ENCODE measurements at places on chromosomes 7 and 10.

- DNase-seq: no peak
Measured at GRCh38 chr7:107958764-107959526, 44.0 kb downstream of the LAMB1 start.

- no peak for DNase-seq
Measured at GRCh38 chr7:50205011-50205410, 99.5 kb upstream of the IKZF1 start.

DNA sequence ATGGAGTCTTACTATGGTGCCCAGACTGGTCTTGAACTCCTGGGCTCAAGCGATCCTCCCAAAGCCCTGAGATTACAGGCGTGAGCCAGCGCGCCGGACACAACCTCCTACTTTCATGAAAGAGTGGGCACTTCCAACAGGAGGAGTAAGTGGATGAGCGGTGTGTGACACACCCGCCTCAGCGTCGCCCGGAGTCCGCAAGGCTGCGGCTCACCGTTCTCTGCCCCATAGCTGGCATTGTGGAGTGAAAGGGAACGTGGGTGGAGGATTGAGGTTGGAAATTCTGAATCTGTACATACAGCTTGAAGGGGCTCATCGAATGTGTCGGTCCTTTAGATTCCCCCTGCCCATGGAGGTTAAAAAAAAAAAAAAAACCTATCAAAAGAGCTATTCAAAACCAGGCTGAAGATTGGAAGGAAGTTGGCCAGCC is 524 bp upstream of the PRXL2A start:
- no peak for DNase-seq

- DNase-seq: no peak
Measured at GRCh38 chr7:94216944-94217461, 177.7 kb upstream of the COL1A2 start.

- DNase-seq: no peak
Measured at GRCh38 chr7:50362142-50362541, 57.6 kb downstream of the IKZF1 start.

GRCh38 chr7:17651341-17651740 is 289.0 kb downstream of the SNX13 start:
- DNase-seq: no peak

DNA sequence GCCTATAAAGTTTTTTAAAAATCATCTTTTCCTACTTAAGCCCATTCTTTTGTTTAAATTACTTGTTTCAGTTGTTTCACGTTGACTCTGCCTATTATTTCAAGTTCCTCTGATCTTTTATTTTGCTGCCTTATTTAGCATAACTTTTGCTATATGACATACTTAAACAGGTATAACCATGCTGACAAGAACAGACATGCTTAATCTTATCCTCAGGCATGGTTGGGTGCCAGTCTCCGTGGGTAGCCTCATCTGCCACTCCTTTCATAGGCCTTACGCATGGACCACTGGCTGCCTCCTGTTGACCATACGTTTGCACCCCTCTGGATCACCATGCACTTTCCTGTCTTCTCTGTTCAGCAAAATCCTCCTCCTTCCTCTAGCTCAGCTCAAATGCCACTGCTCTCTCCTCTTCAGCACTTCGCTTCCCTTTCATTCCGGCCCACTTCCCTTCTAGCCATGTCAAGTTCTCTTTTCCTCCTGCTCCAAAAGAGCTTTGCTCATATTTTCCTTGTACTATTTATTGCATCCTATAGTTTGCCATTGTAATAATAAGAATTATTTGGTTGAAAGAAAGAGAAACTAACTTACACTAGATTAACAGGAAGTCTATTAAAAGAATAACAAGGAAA is 10.0 kb upstream of the TSPAN33 start:
- DNase-seq: no peak

DNA sequence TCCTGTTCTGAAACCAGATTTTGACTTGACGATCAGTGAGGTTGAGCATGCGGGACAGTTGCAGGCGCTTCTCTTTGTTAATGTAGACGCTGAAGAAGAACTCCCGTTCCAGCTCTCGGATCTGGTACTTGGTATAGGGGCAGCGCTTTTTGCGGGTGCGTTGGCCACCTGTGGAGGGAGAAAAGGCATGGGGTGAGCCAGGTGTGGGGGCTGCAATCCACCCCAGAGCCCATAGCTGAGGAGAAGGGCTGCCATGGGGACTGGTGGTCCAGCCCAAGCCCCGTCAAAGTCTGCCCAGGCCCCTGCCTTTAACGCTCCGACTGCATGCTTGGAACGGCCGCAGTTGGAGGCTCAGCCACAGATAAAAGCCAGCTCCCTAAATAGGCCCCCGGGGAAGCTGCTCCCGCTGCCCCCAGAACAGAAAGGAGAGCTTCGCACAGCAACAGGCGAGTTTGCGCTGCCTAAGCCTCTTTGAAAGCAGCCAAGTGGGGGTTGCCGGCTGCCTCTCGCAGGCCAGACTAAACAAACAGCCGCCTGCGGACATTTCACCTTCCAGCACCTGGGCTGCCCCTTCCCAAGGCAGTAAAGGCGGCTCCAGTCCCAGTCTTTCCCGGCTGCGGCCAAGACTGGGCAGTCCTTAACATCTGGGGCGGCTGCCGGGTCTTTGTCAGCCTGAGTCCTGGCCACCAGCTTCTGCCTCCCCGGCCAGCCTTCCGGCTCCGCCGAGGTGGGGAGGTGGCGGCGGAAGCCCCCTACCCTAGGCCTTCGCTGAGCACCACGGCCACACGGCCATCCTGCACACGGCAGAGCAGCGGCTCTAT is 2.0 kb downstream of the HOXA11 start:
- no peak for DNase-seq

DNA sequence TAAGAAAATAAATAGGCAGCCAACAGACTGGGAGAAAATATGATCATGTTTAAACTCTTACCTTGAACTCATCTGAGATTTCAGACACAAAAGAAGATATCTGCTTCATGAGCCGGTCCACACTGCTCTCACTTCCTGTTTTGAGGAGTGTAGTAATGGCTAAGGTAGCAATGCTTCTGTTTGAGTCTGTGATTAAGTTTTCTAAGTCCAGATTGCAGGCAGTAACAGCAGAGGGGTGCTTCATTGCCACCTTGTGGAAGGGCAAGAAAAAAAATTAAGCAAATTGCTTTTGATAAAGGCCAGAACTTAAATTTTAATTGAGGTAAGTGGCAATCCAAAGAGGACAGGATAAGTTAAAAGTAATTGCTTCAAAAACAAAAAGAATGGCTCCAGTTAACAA is 69.1 kb downstream of the MEST start:
- DNase-seq: peak; percentile 7

DNA sequence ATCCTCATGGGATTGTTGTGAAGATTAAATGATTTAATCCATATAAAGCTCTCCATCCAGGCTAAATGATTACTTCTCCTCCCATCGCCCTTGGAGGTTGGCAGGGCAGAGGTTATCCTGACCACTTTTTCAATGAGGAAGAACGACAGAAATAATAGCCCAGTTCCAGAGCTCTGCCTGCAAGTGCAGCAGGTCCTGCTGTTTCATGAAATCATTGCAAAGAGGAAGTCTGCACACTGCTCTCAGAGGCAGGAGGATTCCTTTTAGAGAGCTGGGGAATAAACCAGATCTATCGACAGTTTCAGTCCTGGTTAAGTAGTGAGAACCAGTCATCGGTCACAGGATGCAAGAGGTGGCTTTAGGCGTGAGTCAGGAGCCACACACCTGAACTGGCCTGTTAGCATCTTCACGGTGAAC is 25.0 kb upstream of the CDH23 start:
- DNase-seq: no peak

- no peak for DNase-seq
Measured at GRCh38 chr7:137476937-137477336, 133.4 kb upstream of the PTN start.

GRCh38 chr10:102565793-102566192 is 62.0 kb downstream of the SUFU start:
- DNase-seq: no peak

DNA sequence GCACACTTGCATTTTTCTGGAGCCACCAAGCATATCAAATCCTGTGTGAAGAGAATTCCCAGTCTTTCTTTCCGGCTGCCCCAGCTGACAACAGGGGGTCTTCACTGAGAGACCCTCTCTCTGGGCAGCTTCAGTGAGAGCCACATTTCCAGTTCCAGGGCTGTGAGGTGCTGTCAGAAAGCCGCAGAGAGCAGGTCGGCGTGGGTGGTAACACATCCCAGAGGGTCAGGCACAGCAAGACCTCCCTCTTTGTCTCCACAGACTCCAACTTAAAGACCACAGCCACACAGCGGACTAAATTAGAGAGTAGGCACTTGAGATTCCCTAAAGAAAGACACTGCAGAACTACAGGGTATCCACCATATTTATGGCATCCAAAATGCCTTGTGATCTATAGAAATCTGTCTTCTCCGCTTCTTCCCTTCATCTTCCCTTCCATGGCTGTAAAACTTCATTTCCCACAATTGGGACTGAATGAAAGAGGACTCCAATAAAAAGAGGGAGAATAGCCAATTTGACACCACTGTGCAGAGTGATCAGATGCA is 116.0 kb upstream of the C7orf33 start:
- no peak for DNase-seq

GRCh38 chr7:127891144-127891543 is 140.1 kb downstream of the LRRC4 start:
- DNase-seq: no peak

DNA sequence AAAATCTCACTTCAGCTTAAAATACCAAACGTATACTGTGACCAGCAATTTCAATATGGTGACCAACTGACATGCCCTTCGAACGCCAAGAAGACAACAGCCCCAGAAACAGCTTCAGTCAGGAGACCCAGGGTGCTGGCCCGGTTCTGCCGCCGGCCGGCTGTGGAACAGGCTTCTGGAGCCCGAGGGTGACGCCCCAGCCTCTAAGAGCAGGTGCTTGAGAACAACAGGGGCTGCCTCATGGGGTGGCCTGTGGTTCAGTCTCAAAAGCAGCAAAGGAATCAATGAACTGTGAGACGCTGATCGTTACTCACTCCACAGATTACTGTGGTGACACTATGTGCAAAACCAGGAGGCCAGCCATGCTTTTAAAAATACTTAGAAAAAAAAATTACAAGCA is 17.3 kb downstream of the GPER1 start:
- DNase-seq: no peak

Data from NCI-H2029 treated with DMSO at 0.1 percent for 48 hours (cell line).